ENCODE measurements at places on chromosomes 12 and 14.

- DNase-seq = no peak
Observed at GRCh38 chr12:93790472-93791152, 113.4 kb downstream of the CRADD start.

- DNase-seq = no peak
Observed at GRCh38 chr12:122018937-122019336, 2.7 kb upstream of the BCL7A start.

GRCh38 chr12:95248604-95249360 lies 31.2 kb downstream of the VEZT start:
- DNase-seq = no peak

GRCh38 chr14:89144642-89145041 lies 272.4 kb downstream of the FOXN3 start:
- DNase-seq = no peak

GRCh38 chr12:26471560-26471959 lies 276.2 kb downstream of the SSPN start:
- no peak for DNase-seq

- DNase-seq = no peak
Observed at GRCh38 chr14:67371247-67372148, 11.4 kb downstream of the EIF2S1 start.

GRCh38 chr12:19671695-19672094 lies 232.4 kb downstream of the AEBP2 start:
- no peak for DNase-seq

GRCh38 chr14:69288011-69288771 lies 28.2 kb downstream of the GALNT16 start:
- DNase-seq = no peak

- DNase-seq = no peak
Observed at GRCh38 chr12:45268672-45269411, 52.9 kb downstream of the ANO6 start.

- no peak for DNase-seq
Observed at GRCh38 chr12:90074086-90074485, 365.4 kb upstream of the ATP2B1 start.

DNA sequence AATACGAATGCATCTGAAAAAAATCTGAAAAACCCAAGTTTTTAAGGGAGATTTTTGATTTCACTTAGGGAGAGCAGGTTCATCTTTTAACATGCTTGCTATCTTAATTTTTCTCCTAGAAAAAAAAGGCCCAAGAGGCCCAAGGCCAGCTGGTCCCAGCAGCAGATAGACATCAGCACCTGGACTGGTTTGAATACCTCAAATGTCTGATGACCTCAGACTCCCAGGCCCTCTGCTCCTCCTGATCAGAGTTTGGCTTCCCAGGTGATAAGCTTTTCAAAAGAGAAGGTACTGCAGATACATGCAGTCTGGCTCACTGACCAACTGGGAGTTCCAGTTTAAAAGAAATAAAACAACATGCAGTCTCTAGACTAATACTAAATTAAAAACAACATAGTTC lies 82.6 kb downstream of the C2CD5 start:
- DNase-seq = no peak

- no peak for DNase-seq
Observed at GRCh38 chr14:61608245-61609165, 86.8 kb upstream of the HIF1A start.

DNA sequence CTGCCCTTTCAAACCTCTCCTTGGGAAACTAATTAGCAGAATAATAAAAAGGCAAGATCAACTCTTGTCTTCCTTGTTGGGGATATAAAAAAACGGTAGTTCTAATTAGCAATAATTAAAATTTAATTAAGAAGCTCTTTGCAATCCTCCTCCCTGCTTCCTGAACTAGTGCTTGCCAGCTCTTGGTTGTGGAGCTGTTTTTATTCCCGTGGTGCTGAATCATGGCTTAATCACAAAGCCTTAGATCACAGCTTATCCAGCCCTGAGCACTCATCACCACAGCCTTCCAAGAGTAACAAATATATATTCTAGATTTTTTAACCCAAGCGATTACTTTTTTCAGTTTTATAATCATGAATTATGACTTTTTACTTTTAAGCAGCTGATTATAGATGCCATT lies 63.2 kb upstream of the INSM2 start:
- DNase-seq = no peak

DNA sequence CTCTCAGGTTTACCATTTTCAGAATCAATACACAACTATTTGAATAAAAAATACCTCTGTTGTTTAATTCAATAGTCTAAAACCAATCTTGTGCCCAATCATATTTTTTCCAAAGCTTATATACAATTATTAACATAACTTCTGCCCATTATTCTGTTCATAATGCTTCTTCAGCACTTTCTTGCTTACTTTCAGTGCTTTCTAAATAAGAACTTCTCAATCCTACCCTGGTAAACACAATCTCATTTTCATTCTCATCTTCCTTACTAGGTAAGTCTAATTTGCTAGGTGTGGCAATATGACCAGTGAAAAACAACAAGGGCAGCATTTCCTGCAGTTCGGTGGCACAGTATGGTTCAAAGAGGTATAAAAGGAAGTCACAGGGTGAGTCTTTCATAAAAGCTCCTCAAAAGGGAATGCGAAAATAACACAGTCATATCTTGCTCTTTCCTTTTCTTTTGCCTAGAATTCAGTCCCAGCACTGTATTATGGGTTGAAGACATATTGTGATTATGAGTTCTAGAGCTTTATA lies 103.5 kb downstream of the FOXG1 start:
- DNase-seq = no peak

DNA sequence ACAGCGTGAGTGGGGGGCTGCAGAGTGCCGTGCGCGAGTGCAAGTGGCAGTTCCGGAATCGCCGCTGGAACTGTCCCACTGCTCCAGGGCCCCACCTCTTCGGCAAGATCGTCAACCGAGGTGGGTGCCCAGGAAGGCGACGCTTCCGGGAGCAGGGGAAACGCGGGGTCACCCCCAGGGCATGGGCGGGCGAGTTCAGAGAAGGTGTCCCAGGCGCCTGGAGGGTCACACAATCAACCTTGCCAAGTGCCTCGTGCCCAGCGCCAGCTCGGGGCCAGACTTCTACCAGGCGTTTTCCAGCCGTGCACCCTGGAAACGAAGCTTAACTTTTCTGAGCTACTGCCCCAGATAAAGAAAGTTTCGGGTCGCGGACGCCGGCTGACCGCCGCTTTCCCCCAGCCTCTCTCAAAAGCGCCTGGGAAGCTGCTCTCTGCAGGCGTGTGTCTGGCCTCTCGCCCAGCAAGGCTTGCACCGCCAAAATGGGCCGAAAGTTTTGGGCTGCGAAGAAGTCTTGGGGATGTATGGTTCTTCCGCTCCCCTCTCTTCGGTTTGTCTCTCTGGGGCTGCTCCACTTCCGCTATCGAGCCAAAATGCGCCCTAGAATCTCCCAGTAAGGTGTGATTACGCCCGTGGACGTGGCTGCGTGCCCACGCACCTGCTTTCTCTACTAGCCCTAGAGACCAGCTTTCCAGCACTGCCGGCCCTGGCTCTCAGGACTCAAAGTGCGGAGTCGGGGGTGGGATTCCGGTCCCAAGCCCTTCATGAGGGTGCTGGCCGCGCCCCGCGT lies 1.7 kb downstream of the WNT1 start:
- no peak for DNase-seq

GRCh38 chr12:40775661-40776060 lies 83.4 kb downstream of the CNTN1 start:
- no peak for DNase-seq

- no peak for DNase-seq
Observed at GRCh38 chr12:74963867-74964331, 245.7 kb downstream of the KCNC2 start.

- no peak for DNase-seq
Observed at GRCh38 chr14:61421212-61421923, 100.0 kb downstream of the PRKCH start.

DNA sequence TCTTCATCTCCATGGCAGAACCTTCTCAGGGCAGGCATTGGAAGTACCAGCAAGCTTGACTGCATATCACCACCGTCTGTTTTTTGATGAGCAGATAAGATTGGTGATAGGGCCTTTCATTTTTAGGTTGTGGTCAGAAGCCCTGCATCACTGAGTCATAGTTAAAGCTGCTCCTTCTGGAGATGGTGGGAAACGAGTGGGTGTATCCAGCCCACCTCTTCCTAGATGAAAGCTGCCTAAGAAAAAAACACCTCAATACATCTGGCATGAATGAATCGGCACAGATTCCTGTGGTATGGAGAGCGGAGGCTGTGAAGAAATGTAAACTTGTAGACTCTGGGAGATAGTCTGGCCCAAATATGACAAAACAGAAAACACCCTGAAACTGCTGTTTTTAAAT lies 248.7 kb upstream of the EGLN3 start:
- no peak for DNase-seq

GRCh38 chr12:113098441-113099028 lies 37.0 kb downstream of the RASAL1 start:
- peak; percentile 84 for DNase-seq

GRCh38 chr12:7678744-7679143 lies 13.0 kb upstream of the APOBEC1 start:
- DNase-seq = no peak

GRCh38 chr12:103673891-103674375 lies 86.9 kb downstream of the STAB2 start:
- no peak for DNase-seq

GRCh38 chr12:122078141-122079032 lies at the start of gene MLXIP:
TSS of gene MLXIP (plus strand) at chr12:122078756. CDS start at chr12:122078854, 98 bp downstream.
- peak; percentile 97 for DNase-seq

- no peak for DNase-seq
Observed at GRCh38 chr14:61813096-61813606, 50.9 kb downstream of the SNAPC1 start.

- no peak for DNase-seq
Observed at GRCh38 chr14:58301416-58301815, 3.1 kb downstream of the ARID4A start.

DNA sequence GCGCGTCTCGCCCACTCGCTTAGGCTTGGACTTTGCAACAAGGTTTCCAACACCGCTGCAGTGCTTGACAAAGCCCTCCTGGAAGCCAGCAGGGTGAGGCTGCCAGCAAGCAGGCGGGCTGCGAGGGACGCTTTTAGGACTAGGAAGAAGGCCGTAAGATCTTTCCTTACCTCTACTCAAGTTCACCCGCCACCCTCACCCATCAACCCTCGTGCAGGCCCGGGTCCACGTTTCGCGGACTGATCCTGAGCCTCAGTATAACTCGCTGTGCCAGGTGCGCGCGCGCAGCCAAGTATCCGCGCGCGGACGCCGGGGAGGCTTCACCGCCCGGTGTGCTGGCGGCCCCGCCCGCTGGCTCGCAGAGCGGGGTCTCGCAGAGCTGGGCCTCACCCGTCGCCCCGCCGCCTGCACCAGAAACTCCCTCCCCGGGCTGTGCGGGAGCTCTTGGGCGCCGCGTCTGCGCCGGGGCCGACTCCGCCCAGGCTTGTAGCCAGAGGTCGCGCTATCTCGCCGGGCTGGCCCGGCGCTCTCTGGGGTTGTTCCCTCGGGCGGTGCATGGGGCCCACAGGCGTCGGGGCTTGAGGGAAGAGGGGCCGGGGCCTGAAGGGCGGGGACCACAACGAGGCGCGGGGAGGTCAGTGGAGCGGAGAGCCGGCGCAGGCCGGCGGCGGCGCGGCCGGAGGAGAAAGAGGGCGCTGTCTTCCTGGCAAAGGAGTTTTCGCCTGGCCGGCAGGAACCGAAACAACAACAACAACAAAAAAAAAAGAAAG lies 7.6 kb upstream of the SIX1 start:
- no peak for DNase-seq
